Stimulated activated CD4-positive, alpha-beta T cell treated with anti-CD3 and anti-CD28 coated beads, Interleukin-2, amount 100 ng/mL, for 4 hours (primary cell): ENCODE measurements at places on chromosomes 1 and 21.

DNA sequence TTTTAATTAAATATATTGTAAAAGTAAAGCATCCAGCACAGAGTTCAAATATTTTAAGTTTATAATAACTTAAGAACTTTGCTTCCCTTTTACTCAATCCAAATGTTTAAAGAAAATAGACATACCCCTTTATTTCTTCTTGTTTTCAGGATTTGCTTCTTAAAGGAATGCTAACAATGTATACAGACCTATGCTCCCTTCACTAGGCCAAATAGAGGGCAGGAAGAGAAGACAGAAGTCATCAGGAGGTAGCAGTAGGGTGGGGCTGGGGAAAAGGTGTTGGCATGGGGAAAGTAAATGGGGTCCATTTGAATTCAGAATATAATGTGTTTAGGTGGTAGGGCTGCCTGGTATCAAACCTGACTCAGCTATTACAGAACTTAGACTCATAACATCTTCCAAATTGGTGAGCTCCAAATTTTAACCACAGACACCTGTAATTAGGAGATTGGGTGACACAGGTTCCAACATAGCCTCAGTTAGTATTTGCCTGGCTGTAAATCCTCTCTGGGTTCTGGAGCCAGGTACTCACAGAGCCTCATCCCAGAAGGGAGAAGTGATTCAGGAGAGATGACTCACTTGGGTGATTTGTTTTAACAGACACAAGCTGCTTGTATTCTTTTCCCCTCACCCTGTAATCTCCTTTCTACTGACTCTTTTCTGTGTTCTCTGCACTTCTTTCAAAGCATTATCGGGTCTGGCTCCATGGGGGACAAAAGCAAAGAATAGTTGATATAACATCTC lies 60.1 kb upstream of the DUSP10 start:
- no peak for DNase-seq

GRCh38 chr1:175976865-175977642 lies 230.0 kb downstream of the COP1 start:
- DNase-seq, result no peak

GRCh38 chr1:222124602-222125001 lies 382.7 kb upstream of the DUSP10 start:
- no peak for DNase-seq

DNA sequence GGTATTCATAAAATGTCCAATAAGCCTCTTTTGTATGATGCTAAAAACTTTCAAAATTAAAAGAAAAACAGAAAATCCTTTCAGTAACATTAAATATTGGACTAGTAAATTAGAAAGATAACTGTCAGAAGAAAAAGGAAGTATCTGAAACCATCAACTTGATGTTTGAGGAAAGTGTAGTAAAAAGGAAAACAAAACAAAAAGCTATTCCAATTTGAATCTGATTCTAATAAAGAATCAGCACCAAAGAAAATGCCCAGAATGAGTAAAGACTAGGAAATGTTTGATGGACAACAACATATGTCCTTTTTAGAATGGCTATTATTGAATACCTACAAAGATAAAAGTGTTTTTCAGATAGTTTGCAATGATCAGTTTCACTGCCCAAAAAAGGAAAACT lies 79.9 kb upstream of the RBM34 start:
- DNase-seq, result no peak

DNA sequence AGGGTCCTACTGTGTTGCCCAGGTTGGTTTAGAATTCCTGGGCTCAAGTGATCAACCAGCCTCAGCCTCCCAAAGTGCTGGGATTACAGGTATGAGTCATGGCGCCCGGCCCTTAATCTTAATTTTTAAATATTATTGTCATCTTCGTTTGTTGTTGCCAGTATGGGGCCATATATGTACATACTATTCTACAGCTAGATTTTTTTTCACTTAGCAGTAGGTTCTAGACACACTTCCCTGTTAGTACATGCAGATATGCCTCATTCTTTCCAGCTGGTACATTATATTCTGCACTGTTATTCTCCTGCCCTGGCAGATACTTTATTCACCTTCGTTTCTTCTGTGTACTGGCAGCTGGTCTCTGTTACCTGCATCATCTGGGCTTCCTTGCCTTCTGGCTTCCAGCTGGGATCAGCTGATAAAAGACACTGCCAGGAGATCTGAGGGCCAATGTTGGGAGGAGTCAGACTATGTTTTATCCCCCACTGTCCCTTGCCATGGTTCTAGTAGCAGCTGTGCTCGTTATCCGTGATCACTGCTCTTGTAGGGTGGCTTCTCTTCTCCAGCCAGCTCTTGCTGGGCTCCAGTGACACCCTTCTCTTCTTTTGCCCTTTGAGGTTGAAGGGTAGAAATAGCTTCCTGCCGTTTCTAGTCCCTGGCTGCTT lies 24.7 kb downstream of the ST3GAL3 start:
- no peak for DNase-seq

DNA sequence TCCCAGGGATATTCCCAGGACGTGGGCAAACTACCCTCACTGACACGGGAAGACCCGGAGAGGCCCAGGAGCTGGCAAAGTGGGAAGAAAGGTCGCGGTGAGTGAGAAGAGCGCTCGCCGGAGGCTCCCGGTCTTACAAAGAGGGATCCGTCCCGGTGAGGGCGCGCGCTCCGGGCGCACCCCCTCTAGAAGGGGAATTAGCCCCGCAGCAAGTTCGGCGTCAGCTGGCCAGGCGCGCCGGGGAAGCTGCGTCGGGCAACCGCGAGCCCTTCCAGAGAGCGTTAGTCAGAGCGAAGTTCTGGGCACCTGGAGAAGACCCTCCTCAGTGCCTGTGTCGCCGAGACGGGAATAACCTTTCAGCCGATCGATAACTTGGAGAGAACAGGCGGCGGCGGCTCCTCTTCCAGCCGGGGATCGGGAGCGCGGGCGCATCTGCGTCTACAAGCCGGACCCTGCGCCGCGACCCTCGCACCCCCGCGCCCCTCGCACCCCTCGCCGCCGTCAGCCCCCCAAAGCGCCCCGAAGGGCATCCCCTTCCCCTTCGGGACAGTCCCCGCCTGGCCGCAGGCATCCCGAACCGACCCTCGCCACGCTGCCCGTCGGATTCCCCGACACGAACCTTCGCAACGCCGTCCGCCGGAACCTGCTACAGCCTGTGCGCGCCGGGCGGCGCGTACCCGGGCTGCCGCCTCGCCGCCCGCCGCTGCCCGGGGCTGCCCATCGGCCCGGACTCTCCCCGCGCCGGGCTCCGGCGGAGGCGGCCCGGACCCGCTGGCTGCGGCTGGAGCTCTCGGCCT lies 485 bp downstream of the SIPA1L2 start:
- no peak for DNase-seq

GRCh38 chr21:16979574-16979973 lies 533.3 kb upstream of the CXADR start:
- no peak for DNase-seq

- DNase-seq, result no peak
These were observed 156.9 kb downstream of the PPP1R12B start for GRCh38 chr1:202505356-202505755.

DNA sequence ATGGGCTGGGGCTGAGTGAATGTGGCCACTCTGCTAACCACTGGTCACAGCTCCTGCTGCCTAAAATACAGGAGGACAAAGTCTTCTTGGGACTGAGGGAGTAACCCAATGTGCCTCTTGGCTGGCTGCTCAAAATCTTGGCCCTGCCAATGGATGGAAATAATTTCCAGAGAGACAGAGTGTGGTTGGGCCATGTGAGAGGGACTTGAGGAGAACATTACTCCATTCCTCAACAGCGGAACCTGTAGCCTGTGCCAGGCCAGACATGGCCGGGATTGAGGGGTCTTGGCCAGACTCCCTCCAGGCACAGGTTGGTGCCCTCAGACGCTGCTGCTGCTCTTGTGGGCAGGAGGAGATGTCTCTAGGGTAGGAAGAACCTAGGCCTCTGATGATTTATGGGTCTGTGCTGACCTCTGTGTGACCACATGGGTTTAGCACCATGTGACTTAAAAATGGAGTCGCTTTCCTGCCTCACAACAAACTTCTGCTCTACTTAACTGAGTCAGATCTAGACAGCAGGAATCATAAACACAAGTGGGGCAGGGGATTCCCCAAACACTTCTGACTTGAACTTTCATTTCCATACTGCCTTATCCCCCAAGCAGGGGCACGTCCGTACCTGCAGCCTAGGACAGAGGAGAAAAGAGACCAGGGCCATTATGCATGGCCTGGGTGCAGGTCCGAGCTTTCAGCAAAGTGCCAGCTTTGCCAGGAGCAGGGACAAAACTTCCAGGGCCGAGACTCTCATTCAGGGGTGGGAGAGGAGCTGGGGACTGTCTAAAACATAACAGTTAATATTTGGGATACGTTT lies 79.2 kb downstream of the CD34 start:
- peak; percentile 47 for DNase-seq

DNA sequence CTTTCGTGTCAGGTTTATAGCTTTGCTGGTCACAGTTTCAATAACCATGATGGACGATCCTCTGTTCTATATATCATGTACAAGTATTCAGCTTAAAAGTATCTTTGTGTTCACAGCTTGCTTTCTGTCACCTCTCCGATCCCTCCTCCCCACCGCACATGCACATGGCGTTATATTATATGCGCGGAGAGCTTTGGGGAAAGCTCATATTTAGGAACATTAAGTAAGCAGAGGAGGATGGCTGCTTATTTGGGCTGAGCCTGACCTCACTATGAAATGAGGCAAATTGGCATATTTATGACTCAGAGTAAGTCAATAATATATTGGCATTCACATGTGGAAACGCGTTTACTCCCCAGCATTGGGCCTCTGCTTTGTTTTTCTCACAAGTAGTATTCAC lies 360.5 kb downstream of the HLX start:
- no peak for DNase-seq

DNA sequence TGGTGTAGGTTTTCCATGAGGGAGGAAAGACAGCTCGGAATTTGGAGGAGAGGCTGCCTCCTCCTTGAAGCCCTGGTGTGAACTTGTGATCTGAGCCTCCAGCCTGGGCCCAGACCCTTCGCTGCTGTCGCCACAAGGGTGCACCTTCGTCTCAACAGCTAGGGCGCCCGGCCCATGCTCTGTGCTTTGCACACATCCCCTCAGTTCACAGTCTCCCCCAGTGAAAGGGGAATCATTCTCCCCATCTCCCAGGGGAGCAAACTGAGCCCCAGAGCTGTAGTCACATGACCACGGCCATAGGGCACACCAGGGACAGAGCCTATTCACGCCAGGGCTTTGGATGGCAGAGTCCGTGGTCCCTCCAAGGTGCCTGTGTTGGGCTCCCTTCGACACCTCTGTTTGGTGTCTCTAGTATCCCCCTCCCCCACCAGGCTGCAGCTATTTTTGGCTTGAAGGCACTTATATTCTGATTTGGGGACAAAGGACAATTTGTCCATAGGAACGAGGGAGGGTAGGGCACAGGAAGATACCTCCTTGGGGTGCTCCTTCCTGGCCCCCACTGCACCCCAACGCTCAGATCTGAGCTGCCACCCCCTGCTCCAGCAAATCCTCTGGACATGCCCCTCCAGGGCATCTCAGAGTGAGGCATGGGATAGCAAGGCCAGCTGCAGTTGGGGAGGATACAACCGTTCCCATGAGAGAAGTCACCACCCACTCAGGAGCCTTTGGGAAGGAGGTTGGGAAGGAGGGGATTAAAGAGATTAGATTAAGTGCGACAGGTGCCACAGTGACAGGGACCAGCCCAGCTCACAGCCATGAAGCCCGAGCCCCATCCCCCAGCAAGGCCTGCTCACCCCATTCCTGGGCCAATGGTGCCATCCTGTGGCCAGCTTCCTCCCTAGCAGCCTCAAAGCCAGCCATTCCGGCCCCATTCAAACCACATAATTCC lies 15.7 kb downstream of the MATN1 start:
- DNase-seq, result peak; percentile 34

DNA sequence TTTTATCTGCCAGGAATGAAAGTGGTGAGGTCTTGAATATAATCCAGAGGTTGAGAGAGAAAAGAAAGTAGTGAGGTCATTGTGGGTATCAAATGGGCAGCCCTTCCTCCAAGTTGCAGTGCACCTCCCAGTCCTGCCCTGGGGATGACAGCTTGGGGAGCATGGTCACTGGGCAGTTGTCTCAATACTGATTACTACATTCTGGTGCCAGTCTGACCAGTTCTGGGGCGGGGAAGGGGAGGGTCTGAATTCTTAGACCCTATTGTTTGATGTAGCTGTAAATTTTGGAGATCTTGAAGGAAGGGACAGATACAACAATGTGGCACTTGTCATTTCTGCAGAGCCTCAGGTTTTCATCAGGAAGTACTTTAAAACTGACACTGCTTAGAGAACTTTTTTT lies 11.2 kb downstream of the SLFNL1 start:
- DNase-seq, result no peak

DNA sequence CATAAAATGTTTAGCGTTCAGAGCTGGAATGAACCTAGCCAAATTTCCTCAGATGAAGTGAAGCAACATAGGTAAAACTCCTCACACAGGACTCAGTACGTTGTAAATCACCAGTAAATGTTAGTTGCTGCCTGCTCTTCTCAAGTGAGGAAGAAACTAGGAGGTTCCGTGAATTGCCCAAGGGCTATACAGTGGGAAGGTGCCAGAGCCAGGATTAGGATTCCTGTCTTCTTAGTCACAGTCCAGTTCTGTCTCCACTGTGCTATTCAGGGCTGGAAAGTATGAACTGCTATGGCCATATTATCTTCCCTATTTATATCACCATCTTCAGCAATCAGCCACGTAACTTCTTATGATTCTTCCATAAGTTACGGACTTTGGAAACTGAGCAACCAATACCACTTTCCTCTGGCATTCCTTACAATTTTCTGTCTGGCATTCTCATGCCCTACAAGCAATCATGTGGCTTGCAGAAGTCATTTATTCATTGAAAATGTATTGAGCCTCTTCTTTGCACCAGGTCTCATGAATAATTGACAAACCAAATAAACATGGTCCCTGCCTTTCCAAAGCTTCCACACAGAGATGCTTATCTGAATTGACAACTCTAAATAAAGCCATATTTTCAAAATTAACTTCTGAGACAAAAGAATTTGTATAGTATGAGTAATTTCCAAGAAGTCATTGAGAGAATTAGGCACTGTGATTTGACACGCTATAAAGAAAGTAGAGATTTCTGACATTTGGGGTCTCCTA lies 271.6 kb upstream of the SGIP1 start:
- DNase-seq, result no peak

DNA sequence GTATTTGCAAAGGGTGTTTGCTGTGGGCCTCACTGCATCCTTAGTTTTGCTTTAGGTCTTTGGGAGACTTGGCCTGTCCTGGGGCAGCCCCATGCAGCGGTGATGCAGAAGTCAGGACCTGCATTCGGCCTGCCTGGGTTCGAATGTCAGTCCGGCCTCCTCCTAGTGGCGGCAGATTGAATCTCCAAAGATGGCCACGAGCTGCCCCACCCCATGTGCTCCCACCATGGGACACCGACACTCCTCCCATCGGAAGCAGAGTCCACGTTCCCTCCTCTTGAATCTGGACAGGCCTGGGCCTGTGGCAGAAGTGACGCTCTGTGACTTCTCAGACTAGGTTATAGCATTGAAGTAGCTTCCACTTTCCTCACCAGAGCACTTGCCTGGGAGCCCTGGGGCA lies 16.3 kb upstream of the NPPB start:
- no peak for DNase-seq

DNA sequence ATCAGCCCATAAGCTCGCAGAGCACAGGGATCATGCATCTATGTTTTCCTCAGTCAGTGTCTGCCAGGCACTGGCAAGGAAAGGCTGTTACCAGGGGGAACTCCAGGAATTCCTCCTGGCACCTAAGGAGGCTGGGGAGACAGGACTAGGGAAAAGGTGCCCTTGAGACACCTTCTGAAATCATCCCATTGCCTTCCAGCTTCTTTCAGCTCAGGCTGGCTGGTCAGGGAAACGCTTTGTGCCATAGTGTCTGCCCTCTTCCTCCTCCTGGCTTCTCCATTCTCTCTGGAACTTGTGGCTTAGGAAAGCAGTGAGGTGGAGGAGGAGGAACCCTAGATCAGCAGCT lies 13.8 kb downstream of the LMNA start:
- no peak for DNase-seq

GRCh38 chr1:101907264-101907663 lies 89.5 kb downstream of the OLFM3 start:
- DNase-seq, result no peak
